ENCODE measurements at places on chromosomes 13 and 19. TPM values are rescaled to one million over a fixed set of nuclear protein-coding genes. Genes with fewer than 3 reads are reported as not detected.

DNA sequence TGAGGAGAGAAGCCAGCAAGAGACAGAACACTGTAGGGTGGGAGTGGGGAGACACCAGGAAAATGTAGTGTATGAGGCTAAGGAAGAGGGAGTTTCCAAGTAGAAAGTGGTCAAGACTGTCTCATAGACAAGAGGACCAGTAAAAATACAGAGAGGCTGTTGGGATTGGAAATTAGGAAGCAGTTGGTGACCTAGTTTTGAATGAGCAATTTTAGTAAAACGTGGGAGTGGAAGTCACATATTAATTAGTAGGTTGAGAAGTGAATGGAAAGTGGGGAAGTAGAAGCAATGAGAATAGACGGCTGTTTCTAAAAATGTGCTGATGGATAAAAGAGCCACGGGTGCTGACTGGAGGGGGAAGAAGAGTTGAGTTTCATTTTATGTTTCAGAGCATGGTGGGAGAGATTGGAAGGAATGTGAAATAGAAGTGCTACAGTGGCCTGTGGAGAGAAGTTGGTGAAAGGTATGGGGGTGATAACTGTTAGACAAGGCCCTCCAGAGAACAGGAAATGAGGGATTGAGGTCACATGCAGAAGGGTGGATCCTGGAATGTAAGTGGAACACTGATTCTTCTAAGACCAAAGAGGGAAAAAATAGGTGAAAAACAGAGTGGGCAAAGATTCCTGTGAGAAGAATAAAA is 247.3 kb downstream of the MTUS2 start:
- no peak overlapping the region for H3K4me3 ChIP-seq
- DNase-seq, result no peak
- H3K27me3 ChIP-seq, result no peaks in the 10 kb centered on the region
- no peak overlapping the region for H3K27ac ChIP-seq

DNA sequence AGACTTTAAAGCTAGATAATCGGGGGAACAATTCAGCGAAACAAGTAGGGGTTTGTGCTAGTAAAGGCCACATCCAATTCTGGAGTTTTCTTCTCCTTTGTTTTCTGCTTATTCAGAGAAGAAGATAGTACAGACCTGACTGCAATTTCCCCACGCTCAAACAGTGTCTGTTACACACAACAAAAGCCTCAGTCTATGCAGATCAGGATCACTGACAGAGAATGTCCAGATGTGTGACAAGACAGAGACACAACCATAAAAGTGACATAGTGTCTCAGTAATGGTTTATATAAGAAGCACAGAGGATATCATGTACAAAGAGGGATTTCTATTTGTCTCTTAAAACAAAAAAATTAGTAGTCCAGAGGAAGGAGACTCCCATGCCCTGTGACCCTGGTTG is 70.7 kb upstream of the GTF3A start:
- H3K27me3 ChIP-seq, result no peaks in the 10 kb centered on the region
- H3K27ac ChIP-seq, result no peak overlapping the region
- no peaks in the 10 kb centered on the region for H3K4me1 ChIP-seq
- no peak overlapping the region for H3K4me3 ChIP-seq
- DNase-seq, result no peak
- H3K36me3 ChIP-seq, result no peaks in the 10 kb centered on the region

DNA sequence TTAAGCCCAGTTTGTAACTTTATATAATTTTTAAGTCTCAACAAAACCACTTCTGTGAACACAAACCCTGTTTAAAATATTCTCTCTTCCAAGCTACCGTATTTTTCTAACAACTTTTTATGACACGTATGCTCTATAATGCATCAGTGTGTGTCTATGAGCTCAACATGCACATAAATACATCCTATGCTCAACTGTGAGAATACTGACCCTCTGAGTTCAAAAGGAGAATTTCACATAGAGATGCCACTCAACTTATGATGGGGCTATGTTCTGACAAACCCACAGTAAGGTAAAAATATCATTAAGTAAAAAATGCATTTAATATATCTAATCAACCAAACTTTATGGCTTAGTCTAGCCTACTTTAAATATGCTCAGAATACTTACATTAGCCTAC is 1139.7 kb upstream of the SPRY2 start:
- no peak overlapping the region for H3K27ac ChIP-seq
- no peak overlapping the region for H3K4me3 ChIP-seq
- H3K36me3 ChIP-seq, result no peaks in the 10 kb centered on the region
- DNase-seq, result no peak

GRCh38 chr19:15120135-15121026 is 13.2 kb downstream of the SYDE1 start:
- no peak overlapping the region for H3K27ac ChIP-seq
- no peak for DNase-seq
- H3K4me1 ChIP-seq, result peaks cover 5% of the 10 kb centered on the region
- H3K4me3 ChIP-seq, result no peak overlapping the region

- no peaks in the 10 kb centered on the region for H3K4me1 ChIP-seq
- H3K36me3 ChIP-seq, result peaks cover 17% of the 10 kb centered on the region
These were observed 7.8 kb downstream of the NCLN start for GRCh38 chr19:3193256-3194105.

The CEACAM8 gene
- total RNA-seq, result not detected
